T-helper 1 cell (primary cell): ENCODE measurements at places on chromosomes 6 and 20.
A peak's percentile ranks its signal among the peaks of the same experiment; 100 is the strongest.

GRCh38 chr6:36916126-36916525 lies 30.4 kb downstream of the C6orf89 start:
- DNase-seq, result no peak

- no peak for DNase-seq
Measured at GRCh38 chr6:40960742-40961430, 78.1 kb downstream of the UNC5CL start.

DNA sequence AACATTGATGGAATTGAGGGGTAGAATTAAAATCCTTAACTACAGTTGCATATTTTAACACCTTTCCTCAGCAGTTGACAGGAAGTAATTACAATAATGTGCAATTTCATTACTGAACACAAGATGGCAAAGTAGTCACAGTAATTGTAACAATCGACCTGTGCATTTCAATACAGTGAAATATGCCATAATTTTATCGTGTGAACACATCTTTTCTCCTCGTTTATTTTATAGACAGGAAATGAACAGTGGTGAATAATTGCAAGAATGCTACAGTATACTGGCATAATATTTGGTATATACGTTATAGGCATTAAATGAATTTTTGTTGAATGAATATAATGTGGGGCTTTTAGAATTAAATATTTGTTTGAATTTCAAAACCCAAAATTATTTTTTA lies 25.0 kb downstream of the CYB5R4 start:
- no peak for DNase-seq

DNA sequence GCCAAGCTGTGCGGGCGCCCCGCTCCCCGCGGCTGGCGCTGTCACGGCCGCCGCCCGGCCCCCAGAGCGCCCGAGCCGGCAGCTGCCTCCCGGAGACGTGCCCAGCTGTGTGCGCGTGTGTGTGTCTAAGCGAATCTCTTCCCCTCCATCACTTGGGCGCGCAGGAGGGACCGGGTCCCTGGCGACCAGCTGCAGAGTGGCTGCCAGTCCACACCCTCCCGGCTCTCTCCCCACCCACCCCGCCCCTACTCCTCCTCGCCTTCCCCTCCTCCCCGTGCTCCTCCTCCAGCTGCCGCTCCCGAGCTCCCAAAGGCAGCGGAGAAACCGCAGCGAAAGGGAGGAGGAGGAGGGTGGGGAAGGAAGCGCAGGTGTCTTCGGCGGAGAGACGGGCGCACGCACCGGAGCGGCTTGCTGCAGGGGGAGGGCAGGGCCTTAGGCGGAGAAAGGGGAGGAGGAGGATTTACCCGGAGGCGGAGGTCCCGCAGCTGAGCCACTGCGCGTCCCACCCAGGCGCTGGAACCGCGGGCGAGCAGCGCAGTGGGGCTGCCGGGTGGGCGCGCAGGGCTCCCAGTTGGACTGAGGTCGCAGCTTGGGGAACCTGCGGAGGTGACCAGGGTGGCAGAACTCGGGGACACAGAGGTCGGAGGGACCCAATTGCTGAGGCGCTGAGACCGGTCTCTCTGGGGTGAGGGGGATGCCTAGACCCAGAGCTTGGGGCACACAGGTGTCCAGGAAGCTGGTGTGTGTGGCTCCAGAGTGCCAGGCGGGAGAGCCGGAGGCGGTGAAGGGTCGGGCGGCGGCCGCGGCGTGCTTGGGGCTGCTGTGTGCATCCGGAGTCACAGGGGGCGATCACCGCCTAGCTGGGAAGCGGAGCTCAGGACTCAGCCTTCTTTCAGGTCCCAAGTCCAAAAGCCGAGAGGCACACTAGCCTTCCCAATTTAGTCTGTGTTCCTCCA lies at the start of gene HS3ST5:
TSS of gene HS3ST5 (minus strand) at position 198 of the 956 bp plus-strand sequence. CDS start 280,178 bp downstream, outside the sequence.
- DNase-seq, result no peak

- DNase-seq, result no peak
Measured at GRCh38 chr6:112308476-112308875, 38.7 kb upstream of the RFPL4B start.

- peak; percentile 10 for DNase-seq
Measured at GRCh38 chr6:11791354-11792107, 12.9 kb upstream of the ADTRP start.

DNA sequence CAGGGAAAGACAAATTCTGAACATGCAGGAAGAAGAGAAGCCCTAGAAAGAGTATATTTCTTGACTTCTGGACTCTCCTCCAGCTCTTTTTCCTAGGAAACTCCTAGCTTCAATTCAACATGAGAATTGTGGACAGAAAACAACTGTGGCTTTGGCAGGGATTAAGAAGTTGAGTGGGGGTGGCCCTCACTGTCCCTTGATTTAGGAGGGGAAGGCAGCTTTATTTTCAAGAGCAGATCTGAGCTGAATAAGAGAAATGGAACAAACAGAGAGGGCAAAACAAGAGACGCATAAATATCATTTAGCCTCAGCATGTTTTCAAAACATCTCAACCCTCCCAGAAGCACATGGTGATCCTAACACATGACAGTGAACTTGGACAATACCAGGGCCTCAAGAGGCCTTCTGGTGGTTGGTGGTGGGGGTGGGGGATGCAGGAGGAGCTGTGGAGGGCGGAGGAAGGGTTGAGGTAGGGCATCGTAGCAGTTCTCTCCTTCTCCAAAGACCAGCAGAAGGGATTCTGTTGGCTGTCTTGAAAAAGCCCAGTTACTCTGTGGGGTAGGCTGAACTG lies 21.1 kb upstream of the TAGAP start:
- no peak for DNase-seq

- no peak for DNase-seq
Measured at GRCh38 chr6:133774356-133774755, 114.6 kb upstream of the TCF21 start.

DNA sequence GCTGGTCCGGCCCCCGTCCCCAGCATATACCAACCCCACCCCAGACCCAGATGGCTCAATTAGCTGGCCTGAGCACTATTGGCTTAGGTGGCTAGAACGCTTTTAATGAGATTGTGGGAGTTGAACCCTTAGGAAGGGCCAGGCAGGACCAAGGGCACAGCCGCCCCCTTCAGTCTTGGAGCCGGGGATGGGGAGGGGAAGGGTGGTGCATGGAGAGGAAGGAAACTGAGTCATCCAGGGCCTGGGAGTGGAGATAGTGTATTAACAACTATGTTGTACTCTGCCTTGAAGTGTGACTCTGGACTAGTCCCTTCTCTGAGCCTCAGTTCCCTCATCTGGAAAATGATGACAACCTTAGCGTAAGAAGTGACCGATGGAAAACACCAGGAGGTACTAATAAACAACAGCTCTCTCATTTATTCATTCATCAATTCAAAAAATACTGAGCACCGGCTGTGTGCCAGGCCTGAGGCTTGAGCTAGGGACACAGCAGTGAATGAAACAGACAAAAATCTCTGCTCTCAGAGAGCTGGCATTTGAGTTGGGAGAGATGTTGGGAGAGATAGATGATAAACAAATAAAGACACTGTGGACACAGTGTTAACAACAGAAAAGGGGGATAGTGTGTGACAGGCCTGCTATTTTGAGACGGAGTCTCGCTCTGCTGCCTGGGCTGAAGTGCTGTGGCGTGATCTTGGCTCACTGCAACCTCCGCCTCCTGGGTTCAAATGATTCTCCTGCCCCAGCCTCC lies 11.5 kb downstream of the PEDS1 start:
- DNase-seq, result no peak

GRCh38 chr20:20002101-20002998 lies 14.8 kb upstream of the NAA20 start:
- no peak for DNase-seq

- no peak for DNase-seq
Measured at GRCh38 chr6:11232770-11233626, 530 bp upstream of the NEDD9 start.

DNA sequence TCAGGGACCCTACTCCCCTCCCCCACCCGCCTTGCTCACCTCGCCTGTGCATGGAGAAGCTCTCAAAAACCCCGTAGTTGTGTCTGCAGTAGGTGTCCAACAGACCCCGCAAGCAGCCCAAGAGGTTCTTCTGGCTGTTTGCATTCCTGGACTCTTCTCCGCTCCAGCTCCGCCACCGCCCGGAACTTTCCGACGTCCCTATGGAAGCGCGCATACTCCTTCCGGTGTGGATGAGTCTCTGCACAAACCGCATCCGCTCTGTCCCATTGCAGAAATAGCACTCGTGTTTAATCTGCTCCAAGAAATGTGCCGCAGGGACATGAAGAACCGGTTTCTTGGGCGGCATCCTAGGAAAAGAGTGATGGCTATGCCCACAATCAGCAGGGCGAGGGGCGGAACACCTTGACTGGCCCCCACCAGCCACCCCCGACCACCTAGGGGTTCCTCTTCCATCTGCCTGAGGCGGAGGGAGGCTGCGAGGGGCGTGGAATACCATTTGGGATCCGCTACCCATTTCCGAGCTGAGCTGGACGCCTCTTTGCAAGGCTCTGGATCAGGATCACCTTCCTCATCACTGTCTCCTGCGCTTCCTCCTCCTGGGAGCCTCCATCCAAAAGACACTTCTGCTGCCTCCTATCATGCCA lies 20.2 kb downstream of the HLA-DRA start:
- no peak for DNase-seq

DNA sequence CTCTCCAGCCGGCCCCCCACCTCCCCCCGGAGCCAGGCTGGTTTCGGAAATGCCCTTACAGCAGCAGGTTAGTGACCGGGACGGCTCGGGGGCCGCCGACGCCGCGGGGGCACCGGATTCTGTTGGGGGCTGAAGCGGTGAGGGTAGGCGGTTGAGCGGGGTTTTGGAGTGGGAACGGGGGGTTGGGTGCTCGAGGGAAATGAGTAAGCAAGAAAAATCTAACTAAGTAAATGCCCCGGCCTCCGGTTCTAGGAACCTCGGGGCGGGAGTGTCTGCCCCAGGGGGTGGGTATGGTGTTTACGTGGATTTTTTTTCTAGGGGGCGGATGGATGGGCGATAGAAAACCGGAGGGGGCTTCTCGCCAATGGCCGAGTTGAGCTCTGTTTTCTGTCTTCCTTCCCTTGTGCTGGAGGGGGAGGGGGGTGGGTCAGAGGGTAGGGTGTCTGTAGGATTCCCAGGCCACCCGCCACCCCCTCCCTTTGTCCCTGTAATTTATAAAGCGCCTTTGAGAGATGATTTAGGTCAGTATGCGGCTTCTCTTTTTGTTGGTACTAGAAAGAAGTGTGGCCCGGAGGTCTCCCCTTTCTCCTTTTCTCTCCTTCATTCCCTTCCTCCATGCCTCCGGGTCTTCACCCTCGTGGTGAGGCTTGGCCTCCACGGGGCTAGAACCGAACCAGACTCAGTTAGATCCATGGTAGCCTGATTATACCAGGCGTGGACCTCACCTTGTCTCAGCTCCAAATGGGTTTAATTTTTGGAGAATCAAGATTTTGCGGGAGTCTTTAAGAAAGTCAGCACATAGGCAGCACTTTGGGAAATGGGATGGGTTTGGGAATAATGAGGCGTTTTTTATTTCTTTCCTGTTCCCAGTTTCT lies 2.3 kb downstream of the E2F3 start:
- DNase-seq, result no peak

DNA sequence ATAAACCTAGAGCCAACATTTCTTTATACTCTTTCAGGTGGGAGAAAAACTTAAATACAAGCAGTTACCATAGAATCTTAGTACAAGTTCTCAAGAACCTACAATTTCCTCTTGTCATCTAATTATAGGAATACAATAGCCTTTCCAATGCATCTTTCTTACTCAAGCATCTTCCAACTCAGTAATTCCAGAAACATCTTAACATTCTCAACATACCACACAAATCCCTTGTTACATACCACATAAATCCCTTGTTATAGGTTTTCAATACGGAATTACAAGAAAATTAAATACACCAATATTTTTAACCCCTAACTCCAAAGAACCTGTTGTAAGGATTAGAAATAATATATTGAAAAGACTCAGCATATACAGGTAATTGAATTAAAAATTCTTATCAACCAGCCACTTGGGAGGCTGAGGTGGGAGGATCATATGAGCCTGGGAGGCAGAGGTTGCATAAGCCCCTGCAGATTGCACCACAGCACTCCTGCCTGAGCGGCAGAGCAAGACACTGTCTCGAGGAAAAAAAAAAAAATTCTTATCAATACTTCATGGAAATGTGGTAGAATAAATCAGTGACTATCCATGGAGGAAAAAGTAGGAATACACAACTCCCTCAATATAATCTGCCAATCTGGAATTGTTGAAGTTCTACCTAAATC lies 127.5 kb upstream of the CCDC28A start:
- no peak for DNase-seq

DNA sequence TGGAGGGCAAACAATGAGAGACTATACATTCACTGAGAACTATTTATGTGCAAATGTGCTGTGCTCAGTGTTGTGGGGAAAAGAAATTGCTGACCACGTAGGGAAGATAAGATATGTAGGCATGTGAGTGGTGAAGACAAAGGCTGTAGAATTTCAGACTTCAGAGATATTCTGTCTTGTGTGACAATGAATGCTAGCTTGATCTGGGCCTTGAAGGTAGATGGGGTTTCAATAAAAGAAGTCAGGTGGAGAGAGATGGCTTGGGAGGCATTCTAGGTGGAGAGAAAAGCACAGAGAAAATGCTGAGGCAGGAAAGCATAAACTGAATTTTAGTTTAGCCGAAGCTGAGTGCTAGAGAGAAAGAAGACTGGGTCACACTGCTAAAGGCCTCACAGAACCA lies 56.8 kb upstream of the EEF1A1 start:
- DNase-seq, result no peak

- no peak for DNase-seq
Measured at GRCh38 chr6:20708367-20709124, 174.3 kb downstream of the CDKAL1 start.

DNA sequence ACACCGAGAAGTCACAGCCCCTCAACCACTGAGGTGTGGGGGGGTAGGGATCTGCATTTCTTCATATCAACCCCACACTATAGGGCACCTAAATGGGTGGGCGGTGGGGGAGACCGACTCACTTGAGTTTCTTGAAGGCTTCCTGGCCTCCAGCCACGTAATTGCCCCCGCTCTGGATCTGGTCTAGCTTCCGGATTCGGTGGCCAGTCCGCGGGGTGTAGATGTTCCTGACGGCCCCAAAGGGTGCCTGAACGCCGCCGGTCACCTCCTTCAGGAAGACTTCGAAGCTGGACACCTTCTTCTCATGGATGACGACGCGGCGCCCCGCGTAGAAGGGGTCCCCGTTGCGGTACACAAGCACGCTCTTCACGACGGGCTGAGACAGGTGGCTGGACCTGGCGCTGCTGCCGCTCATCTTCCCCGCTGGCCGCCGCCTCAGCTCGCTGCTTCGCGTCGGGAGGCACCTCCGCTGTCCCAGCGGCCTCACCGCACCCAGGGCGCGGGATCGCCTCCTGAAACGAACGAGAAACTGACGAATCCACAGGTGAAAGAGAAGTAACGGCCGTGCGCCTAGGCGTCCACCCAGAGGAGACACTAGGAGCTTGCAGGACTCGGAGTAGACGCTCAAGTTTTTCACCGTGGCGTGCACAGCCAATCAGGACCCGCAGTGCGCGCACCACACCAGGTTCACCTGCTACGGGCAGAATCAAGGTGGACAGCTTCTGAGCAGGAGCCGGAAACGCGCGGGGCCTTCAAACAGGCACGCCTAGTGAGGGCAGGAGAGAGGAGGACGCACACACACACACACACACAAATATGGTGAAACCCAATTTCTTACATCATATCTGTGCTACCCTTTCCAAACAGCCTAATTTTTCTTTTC lies at the start of gene DCDC2:
TSS of gene DCDC2 (minus strand) at position 724 of the 883 bp plus-strand sequence. CDS start at position 415, 309 bp downstream.
- no peak for DNase-seq

GRCh38 chr20:50885068-50885467 lies 46.2 kb downstream of the ADNP start:
- DNase-seq, result no peak
